ENCODE measurements at places on chromosomes 3 and 15.

DNA sequence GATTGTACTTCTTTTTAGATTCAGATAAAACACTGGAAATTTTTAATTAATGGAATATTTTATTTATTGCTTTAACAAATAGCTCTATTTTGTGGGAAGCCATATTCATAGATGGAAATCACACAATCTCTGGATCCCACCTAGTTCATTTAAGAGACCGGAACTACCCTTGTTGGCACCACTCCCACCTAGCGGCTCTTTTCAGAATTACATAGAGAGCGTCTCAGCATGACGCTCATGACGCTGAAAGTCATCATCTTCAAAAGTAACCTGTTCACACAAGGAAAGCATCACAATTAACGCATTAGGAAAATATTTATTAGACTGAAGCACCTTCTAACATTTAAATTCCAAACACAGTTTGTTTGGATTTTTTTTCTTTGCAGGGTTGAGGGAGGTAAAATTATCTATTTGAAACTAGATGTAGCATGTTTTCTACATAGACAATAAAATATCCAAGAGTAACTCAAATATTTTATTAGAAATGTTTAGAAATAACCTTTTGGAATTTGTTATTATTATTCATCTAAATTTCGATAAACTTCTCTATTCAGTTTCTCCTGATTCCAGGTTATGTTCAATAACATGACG is 214.9 kb upstream of the ARRDC4 start:
- peak; percentile 12 for DNase-seq

GRCh38 chr15:99282586-99282985 is 31.3 kb downstream of the LRRC28 start:
- no peak for DNase-seq

DNA sequence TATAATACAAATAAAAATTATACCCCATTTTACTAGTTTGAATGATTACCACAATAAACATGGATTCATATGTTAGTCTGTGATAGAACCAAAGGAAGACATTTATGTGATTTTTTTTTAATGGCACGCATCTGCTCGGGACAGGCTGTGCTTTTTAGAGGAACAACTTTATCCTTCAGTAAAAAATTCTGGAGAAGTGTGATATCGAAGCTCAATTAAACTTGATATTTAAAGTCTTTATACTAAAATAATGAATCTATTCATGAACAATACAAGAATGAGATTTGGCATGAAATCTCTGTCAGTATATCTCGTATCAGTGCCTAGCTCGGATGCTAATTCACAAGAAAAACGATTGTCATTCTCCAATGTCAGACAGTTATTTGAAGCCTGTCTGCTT is 230.8 kb upstream of the ZNF717 start:
- DNase-seq, result no peak

DNA sequence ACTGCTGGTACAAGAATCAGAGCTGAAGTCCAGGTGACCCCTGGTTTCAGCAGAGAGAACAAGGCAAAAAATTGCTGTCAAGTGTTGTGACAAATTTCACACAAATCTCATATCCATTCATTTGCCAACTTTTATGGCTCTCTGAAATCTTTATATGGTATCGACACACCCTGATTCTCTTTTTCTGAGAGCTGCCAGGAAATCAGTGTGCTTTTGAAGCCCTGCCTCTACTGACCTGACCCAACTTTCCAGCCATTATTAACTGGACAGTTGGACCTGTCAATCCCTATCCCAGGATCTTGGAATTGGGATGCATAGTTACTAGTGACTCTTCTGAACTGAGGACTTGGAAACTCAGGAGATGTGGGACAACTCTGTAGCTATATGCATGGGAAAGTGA is 288.2 kb upstream of the GADL1 start:
- no peak for DNase-seq

- DNase-seq, result no peak
These were observed 16.8 kb downstream of the ATG7 start for GRCh38 chr3:11288786-11289637.

DNA sequence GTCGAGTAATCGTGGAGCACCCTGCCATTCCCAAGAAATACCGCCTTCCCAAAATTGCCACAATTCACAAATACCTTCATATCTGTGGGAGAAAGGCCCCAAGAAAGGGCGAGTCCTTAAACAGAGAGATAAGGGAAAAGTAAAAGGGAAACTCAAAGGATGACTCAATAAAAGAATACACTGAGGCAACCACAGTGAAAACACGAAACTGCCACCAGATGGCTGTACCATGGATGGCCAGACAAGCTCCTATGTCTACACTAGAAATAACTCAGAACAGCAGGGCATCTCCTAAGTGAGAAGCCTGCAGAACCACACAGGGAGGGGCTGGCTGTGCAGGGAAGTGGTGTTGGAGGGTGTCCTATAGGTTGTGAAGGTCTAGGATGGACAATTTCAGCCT is 25.0 kb downstream of the SRGAP3 start:
- DNase-seq, result peak; percentile 56

DNA sequence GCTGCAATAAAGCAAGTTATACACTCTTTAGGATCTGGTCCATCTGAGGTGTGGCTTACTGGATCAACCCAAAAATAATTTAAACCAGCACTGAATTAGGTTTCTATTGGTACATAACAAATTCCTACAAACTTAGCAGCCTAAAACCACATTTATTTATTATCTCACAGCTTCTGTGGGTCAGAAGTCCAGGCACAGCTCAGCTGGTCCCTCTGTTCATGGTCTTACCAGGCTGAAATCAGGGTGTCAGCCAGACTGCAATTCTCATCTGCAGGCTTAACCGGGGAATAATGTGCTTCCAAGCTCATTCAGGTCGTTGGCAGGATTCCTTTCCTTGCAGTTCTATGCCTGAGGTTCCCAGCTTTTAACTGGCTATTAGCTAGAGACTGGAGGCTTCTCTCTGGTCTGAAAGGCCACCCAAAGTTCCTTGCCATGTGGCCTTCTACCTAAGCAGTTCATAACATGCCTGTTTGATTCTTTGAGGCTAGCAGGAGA is 477.4 kb upstream of the WNT5A start:
- DNase-seq, result no peak

GRCh38 chr3:133152056-133152455 is 113.9 kb downstream of the TMEM108 start:
- DNase-seq, result no peak

- DNase-seq, result no peak
These were observed 37.5 kb downstream of the TPM1 start for GRCh38 chr15:63079947-63080626.

- no peak for DNase-seq
These were observed 238.8 kb upstream of the GPR149 start for GRCh38 chr3:154668835-154669234.

GRCh38 chr15:50145451-50145872 is 26.4 kb upstream of the ATP8B4 start:
- no peak for DNase-seq

DNA sequence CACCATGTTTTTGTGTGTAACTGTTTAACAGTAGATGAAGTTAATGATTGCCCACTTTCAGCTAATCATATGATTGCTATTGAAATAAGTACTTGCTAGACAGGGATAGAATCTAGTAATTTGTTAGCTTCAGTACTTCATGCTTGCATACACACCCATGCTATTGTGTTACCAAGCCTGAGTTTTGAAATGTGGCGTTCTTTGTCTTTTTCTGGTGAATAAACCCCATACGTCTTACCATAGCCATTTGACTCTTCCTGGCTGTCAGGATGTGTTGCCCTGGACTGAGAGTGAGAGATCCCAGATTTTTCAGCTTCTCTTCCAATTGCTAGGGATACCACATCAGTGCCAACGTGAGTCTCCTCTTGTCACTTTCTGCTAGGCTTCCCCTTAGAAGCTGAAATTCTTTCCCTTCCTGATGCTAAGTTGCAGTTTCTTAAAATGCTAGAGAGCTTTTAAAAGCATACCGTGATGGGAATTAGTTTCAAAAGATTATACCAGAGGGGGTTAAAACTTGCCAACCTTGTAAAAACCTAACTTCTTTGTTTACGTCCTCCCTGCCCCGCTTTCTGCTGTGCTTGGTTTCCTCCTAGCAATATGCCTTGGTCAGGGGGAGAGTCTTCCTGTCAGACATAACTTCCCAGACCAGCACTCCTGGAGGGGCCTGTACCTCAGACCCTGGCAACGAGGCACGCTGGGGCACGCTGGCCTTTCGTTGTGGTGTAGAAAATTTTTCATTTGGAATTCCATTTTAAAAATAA is 62.9 kb upstream of the ULK4 start:
- no peak for DNase-seq

DNA sequence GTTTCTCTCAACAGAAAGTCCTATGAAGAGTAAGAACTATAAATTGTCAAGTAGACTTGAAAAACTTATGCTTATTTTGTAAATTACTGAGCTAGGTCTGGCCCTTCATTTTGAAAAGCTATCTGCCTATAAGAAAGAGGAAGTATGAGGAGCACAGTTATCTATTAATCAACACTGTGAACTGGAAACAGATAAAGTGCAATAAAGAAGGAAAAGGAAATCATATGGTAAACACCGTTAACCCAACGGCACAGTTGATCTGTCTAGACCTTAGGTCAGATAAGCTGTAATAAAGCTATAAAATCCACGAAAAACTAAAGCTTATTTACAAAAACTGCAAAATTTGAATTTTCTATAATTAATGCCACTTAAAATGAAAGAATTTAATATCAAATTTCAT is 242.5 kb downstream of the ZBTB20 start:
- no peak for DNase-seq

- no peak for DNase-seq
These were observed 2.6 kb upstream of the C15orf62 start for GRCh38 chr15:40766906-40767837.

DNA sequence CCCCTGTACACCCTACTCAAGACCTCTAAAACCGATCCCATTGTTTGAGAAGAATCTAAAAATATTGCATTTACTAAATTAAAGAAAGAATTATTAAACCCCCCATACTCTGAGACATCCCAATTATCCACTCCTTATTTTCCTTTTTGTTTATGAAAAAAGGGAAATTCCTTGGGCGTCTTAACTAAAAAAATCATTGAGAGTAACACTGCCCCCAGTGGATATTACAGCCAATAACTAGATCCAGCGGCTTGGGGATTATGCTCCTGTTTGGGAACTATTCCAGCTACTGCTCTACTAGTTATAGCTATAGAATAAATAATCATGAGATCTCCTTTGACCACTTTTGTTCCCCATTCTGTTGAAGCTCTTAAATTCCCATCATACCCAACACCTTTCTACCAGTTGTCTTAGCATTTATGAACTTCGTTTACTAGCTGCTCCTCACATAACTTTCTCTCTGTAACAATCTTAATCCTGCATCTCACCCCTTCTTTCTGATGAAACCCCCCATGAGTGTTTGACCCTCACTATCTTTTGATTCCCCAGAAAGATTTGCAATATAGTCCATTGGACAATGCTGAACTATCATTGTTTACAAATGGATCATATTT is 12.7 kb upstream of the CFAP91 start:
- DNase-seq, result no peak

DNA sequence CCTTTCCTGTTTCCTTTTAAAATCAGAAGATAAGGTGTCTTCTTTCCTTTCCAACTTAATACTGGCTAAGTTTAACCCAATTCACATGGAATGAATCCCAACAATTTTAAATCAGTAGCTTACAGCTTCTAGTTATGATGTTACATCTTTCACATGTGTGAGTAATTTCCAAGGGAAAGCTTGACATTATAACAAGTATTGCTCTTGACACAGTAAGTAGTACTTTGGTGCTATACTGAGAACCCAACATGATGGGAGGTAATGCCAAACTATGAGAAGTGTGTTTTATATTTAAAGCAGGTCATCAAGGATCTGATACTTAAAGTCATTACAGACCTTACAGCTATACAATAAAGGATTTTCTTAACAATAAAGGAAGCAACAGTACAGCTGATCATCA is 29.1 kb downstream of the RABL3 start:
- no peak for DNase-seq

DNA sequence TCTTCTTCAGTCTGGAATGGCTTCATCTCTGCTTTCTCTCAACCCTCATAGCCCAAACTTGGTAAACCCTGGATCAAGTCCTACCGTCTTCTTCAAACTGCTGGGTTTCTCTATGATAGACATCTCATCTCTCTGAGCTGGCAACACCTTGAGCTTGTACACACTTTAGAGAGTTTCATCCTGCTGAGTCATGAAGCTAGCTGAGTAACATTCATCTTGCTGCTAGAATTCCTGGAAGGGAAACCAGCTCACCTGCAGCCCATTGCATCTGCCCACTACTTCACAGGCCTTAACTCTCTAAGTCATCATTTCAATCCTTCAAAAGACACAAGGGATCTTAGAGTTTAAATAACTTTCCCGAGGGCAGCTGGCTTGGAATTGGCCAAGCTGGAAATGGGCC is 175.5 kb upstream of the RORA start:
- DNase-seq, result peak; percentile 10

- DNase-seq, result no peak
These were observed 659.3 kb upstream of the ARRDC4 start for GRCh38 chr15:97301166-97301565.

DNA sequence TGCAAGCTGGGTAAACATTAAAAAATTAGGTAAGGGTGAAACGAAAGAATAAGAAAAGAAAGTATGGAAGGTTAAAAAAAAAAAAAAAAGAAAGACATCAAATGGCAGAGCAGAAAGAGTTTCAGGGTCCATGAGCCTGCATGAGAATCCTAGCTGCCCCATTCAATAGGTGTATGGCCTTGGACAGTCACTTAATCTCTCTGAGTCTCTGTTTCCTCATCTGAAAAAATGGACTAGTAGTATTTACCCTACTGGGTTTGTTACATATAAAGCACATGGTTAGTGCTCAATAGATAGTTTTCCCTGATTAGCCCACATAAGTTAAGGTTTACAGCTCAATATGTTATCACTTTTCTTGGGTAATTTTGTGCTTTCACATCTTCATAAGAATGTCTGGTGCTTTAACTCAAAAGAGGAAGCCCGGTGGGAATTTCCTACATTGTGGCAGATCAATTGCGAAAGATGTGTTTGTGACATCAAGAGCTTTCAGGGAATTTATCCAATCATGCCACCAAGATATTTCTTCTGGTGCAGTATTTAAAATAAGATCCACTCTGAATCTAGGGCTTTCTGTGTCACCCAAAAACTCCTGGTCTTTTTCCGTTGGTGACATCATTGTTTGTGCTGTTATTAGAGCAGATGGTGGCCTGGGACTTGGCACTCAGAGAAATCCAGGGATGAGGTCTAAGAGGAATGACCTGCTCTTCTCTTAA is 57.2 kb upstream of the UBE2E1 start:
- no peak for DNase-seq

- peak; percentile 98 for DNase-seq
These were observed at the start of gene SLMAP for GRCh38 chr3:57755741-57756527. Gene SLMAP, plus strand, starts transcription at chr3:57756309. Its CDS starts 1,343 bp downstream, at chr3:57757652.

Measured in activated CD4-positive, alpha-beta memory T cell treated with anti-CD3 and anti-CD28 coated beads for 36 hours (primary cell).